Upper lobe of left lung (tissue), 6 donors: ENCODE measurements at places on chromosomes 1 and 21.

- no peak overlapping the region for H3K27ac ChIP-seq
- H3K27me3 ChIP-seq: no peaks in the 10 kb centered on the region
- no peak overlapping the region for H3K4me3 ChIP-seq
- H3K4me1 ChIP-seq: no peaks in the 10 kb centered on the region
- no peak for DNase-seq
Observed at GRCh38 chr1:193614817-193615216, 428.4 kb upstream of the B3GALT2 start.

DNA sequence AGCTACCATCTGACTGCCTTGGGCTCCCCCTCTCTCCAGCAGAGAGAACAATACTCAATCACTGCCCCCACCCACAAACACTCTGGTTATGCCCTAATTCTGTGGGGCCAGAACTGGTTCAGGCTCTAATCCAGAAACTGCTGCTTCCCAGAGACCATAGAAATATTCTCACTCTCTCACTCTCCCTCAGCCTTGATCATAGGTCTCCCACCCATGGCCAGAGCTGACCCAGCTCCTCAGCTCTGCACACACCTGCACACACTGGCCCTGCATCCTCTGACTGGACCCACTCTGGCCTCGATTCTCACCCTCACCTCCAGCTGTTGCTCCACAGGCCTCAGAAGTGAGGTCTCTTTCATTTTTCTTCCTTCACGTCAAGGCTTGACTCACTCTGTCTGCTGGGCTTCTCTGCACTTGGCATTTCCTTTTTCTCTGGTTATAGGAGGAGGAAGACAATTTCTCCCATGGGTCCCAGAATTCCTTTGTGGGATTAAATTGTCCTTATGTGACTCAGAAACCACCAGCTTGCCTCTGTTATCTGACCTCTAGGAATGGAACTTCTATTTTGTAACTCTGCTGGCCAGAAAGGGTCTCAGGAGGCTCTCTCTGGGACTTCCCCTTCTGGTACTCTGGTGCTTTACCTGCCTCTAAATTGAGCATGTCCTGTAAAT is 15.6 kb upstream of the ZMYM6 start:
- no peaks in the 10 kb centered on the region for H3K36me3 ChIP-seq
- H3K4me3 ChIP-seq: no peak overlapping the region
- no peak for DNase-seq
- no peaks in the 10 kb centered on the region for H3K27me3 ChIP-seq
- no peaks in the 10 kb centered on the region for H3K4me1 ChIP-seq
- H3K27ac ChIP-seq: no peak overlapping the region

DNA sequence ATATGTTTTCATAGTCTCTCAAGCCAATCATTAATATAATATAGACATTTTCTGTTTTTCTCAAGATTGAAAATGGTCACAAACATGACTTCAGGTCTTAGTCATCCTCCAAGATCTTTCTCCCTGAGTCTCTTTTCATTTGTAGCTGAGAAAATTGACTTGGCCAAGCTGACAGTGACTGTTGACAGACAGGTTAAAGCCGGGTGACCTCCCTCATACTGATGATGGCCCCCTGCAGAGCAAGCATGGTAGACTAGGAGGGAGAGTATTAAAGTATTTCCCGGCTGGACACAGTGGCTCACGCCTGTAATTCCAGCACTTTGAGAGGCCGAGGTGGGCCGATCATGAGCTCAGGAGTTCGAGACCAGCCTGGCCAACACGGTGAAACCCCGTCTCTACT is 6.8 kb upstream of the KIAA1614 start:
- no peaks in the 10 kb centered on the region for H3K36me3 ChIP-seq
- H3K4me1 ChIP-seq: no peaks in the 10 kb centered on the region
- DNase-seq: no peak
- H3K4me3 ChIP-seq: no peak overlapping the region

DNA sequence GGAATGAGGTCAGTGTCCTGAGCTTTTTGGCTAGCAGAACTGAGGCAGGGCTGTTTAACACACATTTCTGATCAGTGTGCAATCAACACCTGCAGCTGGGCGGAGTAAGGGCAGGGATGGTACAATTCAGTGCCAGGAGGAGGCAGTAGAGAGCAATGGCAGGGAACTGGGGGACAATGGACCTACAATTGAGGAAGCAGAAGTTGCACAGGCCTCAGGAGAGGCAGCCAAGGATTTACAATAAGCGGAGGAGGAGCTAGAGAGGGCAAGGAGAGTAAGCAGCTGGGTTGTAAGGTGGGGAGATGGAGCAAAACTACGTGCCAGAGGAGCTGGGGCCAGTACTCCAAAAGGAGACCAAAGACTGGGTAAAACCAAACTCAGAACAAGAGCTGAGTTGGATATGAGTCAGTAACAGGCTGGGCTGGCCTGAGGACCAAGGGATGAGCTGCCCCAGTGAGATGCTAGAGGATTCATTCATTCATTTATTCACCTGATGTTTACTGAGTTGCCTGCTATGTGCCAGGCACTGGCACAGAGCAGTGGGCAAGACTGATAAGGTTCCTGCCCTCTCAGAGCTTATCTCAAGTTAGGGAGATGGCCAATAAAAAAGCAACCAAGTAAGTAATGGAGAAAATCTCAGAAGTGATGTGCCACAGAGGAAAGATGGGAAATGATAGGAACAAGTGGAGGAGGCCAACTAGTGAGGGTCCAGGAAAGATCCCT is 10.4 kb upstream of the GALE start:
- peaks cover 45% of the 10 kb centered on the region for H3K36me3 ChIP-seq
- peak overlapping the region; percentile 57 for H3K27ac ChIP-seq
- no peaks in the 10 kb centered on the region for H3K27me3 ChIP-seq
- DNase-seq: peak; percentile 71
- no peaks in the 10 kb centered on the region for H3K4me1 ChIP-seq

- H3K4me3 ChIP-seq: no peak overlapping the region
- peaks cover 12% of the 10 kb centered on the region for H3K4me1 ChIP-seq
- H3K27ac ChIP-seq: no peak overlapping the region
- no peaks in the 10 kb centered on the region for H3K36me3 ChIP-seq
- no peaks in the 10 kb centered on the region for H3K27me3 ChIP-seq
- no peak for DNase-seq
Observed at GRCh38 chr1:9061252-9061960, 8.0 kb downstream of the SLC2A5 start.

DNA sequence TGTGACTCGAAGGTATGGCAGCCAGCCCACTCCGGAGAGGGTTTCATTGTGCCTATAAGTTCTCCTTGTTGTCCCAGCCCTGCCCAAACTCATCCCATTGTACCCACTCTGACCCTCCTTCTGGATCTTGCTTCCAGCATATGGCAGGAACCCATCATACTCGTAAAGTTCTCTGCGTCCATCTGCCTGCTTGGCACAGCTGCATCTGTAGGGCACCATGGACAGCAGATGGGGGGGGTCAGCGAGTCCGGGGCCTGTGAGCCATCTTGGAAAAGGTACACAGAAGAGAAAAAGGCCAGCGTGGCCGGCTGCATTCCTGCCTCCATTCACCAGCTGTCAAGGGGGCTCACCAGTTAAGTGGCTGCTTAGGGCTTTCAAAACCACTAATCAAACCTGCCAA is 94.9 kb upstream of the IGSF21 start:
- DNase-seq: no peak
- no peaks in the 10 kb centered on the region for H3K27me3 ChIP-seq
- H3K4me3 ChIP-seq: no peak overlapping the region
- no peak overlapping the region for H3K27ac ChIP-seq
